ENCODE measurements at places on chromosomes 11 and 22.

DNA sequence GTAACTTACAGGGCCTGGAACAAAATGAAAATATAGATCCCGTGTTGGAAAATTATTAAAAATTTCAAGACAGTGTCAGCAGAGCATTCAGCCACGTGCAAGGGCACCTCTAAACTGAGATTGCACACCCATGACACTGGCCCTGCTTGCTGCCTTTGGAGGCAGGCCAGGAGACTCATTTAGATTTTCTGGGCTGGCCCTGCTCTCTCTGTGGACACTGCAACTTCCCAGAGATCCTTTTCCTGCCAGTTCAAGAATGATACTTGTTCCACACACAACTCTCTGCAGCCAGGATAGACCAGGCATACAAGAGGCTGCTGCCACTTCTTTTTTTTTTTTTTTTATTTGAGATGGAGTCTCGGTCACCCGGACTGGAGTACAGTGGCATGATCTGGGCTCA lies 56.7 kb upstream of the PTPRJ start:
- DNase-seq: no peak

GRCh38 chr11:61019832-61020405 lies 48.4 kb downstream of the CD6 start:
- no peak for DNase-seq

DNA sequence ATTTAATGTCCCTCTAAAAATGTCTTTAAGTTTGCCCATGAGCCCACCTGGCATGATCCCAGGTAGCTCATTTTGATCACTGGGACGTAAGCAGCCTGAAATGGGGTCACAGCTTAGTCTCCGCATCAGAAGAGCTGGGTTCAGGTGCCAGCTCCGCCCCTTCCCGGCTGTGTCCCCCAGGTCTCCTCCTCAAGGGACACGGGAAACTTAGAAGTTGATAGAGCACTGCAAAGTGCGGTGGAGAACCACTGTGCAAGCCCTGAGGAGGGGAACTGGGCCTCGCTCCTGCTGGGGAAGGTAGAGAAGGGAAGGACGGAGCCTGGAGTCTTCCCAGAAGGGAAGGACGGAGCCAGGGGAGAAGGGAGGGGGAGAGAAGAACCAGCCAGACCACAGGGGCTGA lies 7.7 kb downstream of the TOM1 start:
- no peak for DNase-seq

DNA sequence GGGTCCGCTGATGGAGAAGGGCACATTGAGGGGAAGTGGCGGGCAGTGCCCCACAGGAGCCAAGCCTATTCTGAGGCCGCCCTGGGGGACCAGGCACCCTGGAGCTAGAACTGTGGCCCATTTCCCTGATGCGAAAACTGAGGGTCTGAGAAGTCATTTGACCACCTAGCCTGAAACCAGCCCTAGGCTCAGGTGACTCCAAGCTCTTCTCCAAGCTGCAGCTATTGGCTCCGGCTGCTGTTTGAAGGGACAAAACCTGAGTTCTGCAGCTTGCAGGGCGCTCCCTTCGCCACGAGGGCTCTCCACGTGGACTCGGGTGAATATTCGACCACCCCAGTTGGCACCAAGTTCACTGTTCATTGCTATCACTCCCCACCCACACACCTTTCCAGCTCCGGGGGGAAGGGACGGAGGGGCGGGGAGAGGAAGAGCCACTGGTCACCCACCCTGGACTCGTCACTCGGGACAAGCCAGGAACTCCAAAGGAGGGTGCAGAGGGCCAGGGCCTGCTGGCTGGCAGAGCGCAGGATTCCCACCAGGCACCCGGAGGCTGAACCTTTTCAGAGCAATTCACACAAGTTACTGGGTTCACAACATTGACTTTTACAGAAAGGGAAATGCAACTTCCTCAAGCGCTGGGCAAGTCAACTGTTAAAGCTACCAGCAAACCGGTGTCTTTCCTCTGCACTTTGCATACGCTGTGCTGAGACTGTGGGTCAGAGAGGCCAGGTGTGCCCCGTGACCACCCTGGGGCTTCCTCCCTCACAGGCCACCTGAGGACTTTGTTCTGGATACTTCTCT lies 1.1 kb upstream of the RAC2 start:
- DNase-seq: peak; percentile 66

GRCh38 chr11:46902694-46903093 lies 15.7 kb downstream of the LRP4 start:
- DNase-seq: no peak

DNA sequence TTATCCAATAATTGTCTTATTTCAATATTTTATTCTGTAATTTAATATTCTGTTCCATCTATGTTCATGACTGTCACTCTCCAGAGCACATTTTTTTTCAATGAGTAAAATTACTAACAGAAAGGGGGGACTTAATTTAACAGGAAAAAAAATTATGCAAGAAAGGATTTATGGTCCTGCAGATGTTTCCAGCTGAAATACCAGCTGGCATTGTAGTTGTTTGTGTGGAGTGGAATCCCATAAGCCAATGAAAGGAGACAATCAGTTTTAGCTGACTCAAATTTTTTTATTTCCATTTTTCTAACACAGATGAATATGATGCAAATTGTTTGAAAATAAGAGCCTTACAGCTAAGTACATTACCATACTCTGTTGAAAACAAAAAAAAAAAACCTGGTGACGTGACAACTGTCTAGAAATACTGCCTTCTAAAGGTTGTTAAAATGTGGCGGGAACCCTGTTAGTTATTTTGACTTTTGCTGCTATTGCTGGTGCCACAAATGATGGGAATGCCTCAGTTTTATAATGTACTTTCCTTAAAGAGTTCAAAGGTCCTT lies 389.1 kb downstream of the ETS1 start:
- peak; percentile 10 for DNase-seq

DNA sequence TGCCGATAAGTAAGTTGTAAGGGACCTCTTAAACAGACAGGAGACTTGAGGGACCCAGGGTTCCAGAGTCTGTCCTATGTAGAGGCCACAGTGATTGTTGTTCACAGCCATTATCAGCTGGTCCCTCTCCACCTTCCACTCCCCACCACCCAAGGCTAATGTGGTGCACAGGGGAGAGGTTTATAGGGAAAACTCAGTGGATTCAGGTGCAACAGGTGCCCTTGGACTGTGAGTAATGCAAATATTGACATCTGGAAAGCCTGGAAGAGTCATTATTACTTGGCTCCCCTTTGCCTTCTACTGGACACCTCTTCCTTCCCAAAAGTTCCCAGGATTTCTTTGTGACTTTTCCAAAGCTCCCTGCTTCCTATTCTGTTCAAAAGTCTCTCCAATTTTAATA lies 441.1 kb upstream of the CCDC90B start:
- DNase-seq: no peak

- DNase-seq: no peak
Observed at GRCh38 chr11:112150517-112150916, 13.4 kb downstream of the IL18 start.

DNA sequence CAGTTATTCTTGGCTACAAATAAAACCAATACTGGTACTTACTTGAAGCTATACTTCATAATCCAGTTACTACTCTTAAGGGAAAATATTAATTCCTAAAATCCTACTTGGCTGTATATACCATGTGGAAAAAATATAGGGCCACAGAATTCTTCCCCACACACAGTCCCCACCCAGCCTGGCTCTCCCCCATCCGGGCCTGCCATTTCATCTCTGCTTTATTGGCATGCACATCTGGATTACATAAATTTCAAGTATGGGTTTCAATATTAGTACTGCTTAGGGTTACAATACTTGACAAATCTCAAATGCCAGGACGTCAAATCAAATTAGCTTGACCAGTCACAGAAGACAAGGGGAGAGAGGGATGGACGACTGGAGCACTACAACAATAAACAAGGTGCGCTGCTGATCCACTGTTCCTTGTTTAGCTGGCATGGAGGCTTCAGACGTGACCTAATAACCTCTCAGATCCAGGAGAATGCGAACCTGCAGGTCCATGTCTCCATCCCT lies 81.4 kb downstream of the ABTB2 start:
- DNase-seq: no peak

GRCh38 chr11:47881145-47881544 lies 33.0 kb upstream of the NUP160 start:
- no peak for DNase-seq

DNA sequence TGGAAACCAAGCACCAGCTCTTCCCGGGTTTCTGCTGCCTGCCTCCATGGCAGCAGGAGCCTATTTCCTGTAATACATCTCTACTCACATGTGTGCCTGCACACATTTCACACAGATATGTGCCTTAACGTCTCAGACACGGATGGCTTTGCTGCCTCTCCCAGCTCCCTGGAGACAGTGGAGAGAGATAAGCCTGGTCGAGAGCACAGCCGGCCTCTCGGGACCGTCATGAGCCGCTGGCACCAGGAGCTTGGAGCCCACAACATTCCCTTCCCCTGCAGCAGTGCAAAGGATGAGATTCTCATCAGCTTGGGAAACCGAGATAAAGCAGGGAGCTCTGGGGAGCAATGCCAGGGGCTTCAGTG lies 587.7 kb downstream of the BRD1 start:
- DNase-seq: no peak

DNA sequence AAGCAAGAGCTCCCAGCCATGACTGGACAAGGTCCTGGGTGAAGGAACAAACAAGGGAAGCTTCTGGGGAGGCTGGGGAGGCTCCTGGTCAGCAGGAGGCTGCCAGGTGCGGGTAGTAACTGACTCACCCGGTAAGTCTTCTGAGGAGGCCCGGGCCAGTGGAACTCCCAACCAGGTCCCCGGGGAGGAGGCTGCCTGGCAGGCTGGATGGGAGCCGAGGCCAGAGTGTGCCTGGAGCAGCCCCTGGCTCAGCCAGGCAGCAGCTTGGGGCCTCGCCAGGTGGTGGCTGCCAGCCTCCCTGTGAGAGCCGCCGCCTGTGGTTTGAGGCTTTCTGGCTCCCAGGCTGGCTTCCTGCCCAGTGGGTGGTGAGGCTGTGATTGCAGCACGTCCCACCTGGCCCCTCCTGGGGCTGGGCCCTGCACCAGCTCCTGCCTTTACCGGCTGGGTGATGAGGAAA lies 46.2 kb downstream of the IGF2 start:
- peak; percentile 94 for DNase-seq

- DNase-seq: no peak
Observed at GRCh38 chr11:13728076-13728475, 59.6 kb downstream of the FAR1 start.
